ENCODE measurements at places on chromosomes 3 and 15.

DNA sequence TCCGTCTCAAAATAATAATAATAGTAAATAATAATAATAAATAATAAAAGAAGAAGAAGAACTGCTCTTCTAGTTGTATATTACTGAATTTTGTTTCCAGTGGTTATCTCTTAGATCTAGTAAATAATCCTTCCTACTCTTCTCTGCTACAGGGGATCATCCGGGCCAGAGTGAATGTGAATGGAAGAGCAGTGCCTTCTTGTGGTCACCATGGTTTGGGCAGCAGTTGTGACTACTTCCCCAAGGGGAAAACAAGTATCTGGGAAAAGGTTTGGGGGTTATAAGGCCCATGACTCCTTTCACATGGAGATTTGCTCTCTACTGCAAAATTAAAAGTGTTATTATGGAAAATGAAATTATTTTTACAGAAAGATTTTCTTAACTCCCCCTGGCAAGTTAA lies 5.5 kb upstream of the OR5K1 start:
- no peaks in the 10 kb centered on the region for H3K36me3 ChIP-seq
- no peak overlapping the region for H3K4me3 ChIP-seq
- no peaks in the 10 kb centered on the region for H3K27me3 ChIP-seq
- no peak overlapping the region for H3K27ac ChIP-seq
- H3K4me1 ChIP-seq, result no peaks in the 10 kb centered on the region
- DNase-seq, result no peak

- no peaks in the 10 kb centered on the region for H3K27me3 ChIP-seq
- DNase-seq, result peak; percentile 91
- no peak overlapping the region for H3K4me3 ChIP-seq
- no peak overlapping the region for H3K27ac ChIP-seq
- H3K36me3 ChIP-seq, result no peaks in the 10 kb centered on the region
Observed at GRCh38 chr3:27521179-27521871, 37.1 kb upstream of the SLC4A7 start.

DNA sequence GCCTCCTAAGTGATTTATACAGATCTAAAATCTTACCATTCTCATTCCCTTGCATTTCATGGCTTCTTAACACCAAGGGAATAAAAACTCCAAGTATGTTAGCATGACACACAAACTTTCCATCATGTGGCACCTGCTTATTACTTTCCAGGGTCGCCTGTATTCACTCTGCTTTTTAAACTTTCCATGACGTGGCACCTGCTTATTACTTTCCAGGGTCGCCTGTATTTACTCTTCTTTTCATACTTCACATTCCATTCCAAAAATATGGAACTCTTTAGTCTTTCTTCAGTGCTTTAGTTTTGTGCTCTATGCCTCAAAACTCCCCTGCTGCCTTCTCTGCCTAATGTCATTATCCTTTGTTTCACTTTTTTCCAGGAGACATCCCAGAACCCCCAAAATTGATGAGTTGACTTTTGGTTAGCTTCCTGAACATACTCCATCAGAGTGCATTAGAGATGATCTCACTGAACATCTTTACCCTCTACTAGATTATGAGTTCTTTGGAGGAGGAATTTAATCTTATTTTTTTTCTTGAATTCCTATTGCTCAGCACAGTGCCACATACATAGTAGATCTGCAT lies 47.0 kb downstream of the CALML4 start:
- no peaks in the 10 kb centered on the region for H3K4me1 ChIP-seq
- H3K27ac ChIP-seq, result no peak overlapping the region
- no peaks in the 10 kb centered on the region for H3K27me3 ChIP-seq

DNA sequence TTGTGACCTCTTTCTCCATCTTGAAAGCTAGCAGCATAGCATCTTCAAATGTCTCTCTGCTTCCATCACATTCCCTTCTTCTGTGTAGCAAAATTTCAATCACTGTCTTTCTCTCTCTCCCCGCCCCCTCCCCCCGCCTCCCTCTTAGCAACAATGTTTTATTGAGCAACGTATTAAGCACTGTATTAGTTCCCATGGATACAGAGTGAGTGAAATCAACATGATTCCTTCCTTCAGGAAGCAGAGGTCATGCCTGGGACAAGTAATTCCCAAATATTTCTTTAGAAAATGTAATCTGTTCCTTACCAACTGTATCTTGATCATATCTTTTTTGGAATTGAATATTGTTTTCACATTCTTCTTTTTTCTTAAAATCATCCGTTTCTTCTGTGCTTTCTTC lies 373.7 kb upstream of the NECTIN3 start:
- H3K27ac ChIP-seq, result no peak overlapping the region
- peak; percentile 58 for DNase-seq
- H3K4me3 ChIP-seq, result no peak overlapping the region
- no peaks in the 10 kb centered on the region for H3K27me3 ChIP-seq
- H3K36me3 ChIP-seq, result no peaks in the 10 kb centered on the region
- H3K4me1 ChIP-seq, result no peaks in the 10 kb centered on the region

DNA sequence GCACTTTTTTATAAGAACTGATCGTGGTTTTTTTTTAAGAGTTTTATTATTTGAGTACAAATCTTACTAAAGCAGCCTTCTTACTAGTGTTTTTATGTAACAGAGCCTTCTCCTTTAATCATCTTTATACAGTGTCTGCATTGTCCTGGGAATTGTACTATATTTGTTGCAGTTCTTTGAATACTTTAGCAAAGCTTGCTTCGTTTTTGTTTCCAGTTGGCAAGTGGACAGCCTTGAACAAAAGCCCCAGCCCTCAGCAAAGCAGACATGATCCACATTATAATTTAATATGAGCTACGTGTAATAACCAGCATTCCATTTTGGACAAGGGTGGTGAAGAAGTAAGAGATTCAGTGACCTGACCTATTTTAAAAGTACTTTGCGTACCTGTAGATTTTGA lies 112.2 kb upstream of the FLNB start:
- no peak overlapping the region for H3K4me3 ChIP-seq
- H3K27ac ChIP-seq, result no peak overlapping the region
- H3K4me1 ChIP-seq, result no peaks in the 10 kb centered on the region

GRCh38 chr3:67377299-67377698 lies 277.1 kb downstream of the SUCLG2 start:
- H3K4me1 ChIP-seq, result no peaks in the 10 kb centered on the region
- H3K27me3 ChIP-seq, result no peaks in the 10 kb centered on the region
- DNase-seq, result peak; percentile 24
- peaks cover 23% of the 10 kb centered on the region for H3K36me3 ChIP-seq
- H3K4me3 ChIP-seq, result no peak overlapping the region

DNA sequence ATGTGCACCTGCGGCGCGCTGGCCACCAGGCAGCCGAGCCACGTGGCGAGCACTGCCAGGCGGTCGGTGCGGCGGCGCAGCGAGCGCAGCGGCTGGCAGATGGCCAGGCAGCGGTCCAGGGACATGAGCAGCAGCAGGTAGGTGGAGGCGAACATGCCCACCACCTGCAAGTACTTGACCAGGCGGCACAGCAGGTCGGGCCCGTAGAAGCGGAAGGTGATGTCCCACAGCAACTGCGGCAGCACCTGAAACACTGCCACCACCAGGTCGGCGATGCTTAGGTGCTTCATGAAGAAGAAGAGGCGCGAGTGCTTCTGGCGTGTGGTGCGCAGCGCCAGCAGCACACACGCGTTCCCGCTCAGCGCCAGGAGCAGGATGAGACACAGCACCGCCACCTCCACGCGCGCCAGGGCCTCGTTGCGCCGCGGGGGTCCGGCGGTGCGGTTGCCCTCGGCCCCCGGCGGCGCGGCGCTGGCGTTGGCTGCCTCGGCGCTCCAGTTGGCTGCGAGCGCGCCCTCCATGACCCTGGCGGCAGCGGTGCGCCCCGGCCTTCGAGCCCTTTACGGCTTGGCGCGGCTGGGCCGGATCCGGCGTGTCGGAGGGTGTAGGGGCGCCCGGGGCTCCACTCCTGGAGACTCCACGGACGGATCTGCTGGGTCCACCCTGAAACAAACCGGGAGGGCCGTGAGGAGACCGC lies 1.6 kb downstream of the OXTR start:
- peak overlapping the region; percentile 80 for H3K27ac ChIP-seq
- peaks cover 29% of the 10 kb centered on the region for H3K4me1 ChIP-seq
- DNase-seq, result no peak
- H3K27me3 ChIP-seq, result no peaks in the 10 kb centered on the region
- H3K36me3 ChIP-seq, result peaks cover 35% of the 10 kb centered on the region
- H3K4me3 ChIP-seq, result peak overlapping the region; percentile 80

- no peaks in the 10 kb centered on the region for H3K4me1 ChIP-seq
- H3K36me3 ChIP-seq, result no peaks in the 10 kb centered on the region
- no peak overlapping the region for H3K27ac ChIP-seq
- no peaks in the 10 kb centered on the region for H3K27me3 ChIP-seq
- DNase-seq, result no peak
- no peak overlapping the region for H3K4me3 ChIP-seq
Observed at GRCh38 chr3:18501679-18502343, 76.7 kb upstream of the SATB1 start.

GRCh38 chr3:60759439-60759838 lies 491.8 kb downstream of the FHIT start:
- H3K27ac ChIP-seq, result no peak overlapping the region
- DNase-seq, result no peak
- no peaks in the 10 kb centered on the region for H3K36me3 ChIP-seq
- no peak overlapping the region for H3K4me3 ChIP-seq
- H3K4me1 ChIP-seq, result no peaks in the 10 kb centered on the region
- no peaks in the 10 kb centered on the region for H3K27me3 ChIP-seq

DNA sequence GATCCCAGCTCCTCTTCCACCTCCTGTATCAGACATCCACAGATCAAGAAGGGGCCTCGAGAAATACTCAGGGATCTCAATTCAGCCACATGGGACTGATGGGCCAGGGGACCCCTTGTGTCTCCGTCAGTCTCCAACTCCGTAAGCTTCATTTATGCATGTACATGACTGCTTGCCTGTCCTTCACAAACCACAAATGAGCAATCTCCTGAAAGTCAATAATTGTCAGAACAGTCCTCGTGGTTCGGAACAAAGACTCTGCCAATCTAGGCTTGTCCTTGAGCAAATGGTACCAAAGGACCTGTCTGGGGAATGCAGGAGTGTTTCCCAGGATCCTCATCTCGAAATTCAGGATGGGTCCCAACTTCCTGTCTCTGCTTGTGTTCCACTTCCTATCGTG lies 20.8 kb downstream of the SLC12A8 start:
- no peak overlapping the region for H3K4me3 ChIP-seq
- no peak for DNase-seq
- H3K36me3 ChIP-seq, result no peaks in the 10 kb centered on the region
- H3K4me1 ChIP-seq, result peaks cover 7% of the 10 kb centered on the region
- H3K27ac ChIP-seq, result no peak overlapping the region

GRCh38 chr15:76647612-76648011 lies 257.5 kb downstream of the SCAPER start:
- no peak overlapping the region for H3K4me3 ChIP-seq
- no peak for DNase-seq
- peaks cover 3% of the 10 kb centered on the region for H3K36me3 ChIP-seq
- H3K27ac ChIP-seq, result no peak overlapping the region
- H3K4me1 ChIP-seq, result no peaks in the 10 kb centered on the region

GRCh38 chr3:185212086-185212485 lies 41.8 kb downstream of the EHHADH start:
- no peak overlapping the region for H3K27ac ChIP-seq
- H3K4me3 ChIP-seq, result no peak overlapping the region
- H3K4me1 ChIP-seq, result peaks cover 3% of the 10 kb centered on the region
- no peak for DNase-seq

DNA sequence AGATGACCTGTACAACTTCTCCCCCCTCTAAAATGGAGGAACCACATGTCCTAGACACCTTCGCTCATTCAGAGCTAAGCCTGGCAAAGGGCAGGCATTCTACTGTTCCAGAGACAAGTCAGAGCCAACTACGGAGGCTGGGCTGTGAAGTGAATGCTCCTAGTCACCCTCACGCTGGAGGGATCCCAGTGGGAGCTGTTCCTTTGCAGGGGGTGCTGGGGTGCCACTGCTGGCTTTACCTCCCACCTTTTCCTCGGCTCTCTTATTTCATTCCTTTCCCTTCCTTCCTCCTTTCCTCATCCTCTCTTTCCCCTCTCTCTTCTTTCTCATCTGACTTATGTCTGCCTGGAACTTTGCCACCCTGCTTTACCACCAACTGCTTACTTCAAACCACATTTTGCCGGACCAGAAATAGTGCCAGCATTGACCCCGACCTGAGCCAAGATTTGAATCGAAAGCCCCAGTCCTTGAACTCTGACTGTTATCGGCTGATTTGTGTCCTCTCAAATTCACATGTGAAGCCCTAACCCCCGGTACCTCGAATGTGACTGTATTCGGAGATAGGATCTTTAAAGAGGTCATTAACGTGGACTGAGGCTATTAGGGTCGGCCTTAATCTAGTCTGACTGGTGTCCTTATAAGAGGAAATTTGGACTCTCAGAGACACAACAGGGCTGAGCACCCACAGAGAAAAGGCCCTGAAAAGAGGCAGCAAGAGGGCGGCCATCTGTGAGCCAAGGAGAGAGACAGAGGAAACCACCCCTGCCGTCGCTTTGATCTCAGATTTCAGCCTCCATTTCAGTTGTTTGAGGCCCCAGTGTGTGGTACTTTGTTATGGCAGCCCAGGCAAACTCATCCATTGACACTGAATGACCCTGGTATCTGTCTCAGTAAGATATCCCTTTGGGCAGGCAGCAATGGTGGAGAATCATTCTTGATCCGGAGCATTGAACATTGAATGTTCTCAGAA lies 31.3 kb upstream of the TBC1D21 start:
- H3K4me3 ChIP-seq, result no peak overlapping the region
- H3K27me3 ChIP-seq, result peaks cover 81% of the 10 kb centered on the region

DNA sequence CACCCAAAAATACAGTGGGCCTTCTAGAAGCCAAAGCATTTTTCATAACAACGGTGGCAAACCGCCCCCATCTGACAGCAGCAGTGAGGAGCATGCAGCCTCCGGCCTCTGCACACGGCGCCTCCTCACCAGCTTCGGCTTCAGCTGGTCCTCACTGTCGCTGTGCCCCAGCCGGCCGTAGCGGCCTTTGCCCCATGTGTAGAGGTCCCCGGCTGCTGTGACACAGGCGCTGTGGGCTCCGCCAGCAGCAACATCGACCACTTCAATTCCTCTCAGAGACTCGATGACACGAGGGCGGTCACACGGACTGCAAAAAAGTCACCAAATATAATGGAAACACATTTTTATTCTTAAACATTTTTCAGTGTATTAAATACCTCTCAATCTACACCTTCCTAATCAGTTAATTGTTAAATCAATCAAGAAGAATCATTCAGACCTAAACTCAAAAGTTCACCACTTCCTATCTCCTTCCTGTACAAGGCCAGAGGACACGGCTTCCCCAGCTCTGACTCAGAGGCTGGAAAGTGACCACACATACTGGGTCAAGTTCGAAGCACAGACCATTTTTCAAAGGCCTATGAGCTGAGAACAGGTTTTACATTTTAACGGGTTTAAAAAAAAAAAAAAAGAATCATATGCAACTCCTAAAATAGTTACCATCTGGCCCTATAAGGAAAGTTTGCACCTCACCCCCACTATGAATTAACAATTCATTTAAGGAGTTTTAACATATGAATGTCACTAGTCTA lies 33.6 kb upstream of the OCA2 start:
- peak overlapping the region; percentile 7 for H3K27ac ChIP-seq
- no peak overlapping the region for H3K4me3 ChIP-seq
- peaks cover 4% of the 10 kb centered on the region for H3K4me1 ChIP-seq
- peak; percentile 48 for DNase-seq
- H3K36me3 ChIP-seq, result peaks cover 37% of the 10 kb centered on the region

GRCh38 chr3:98232489-98232888 lies 31.6 kb upstream of the OR5H6 start:
- no peak overlapping the region for H3K4me3 ChIP-seq
- no peak overlapping the region for H3K27ac ChIP-seq
- H3K36me3 ChIP-seq, result no peaks in the 10 kb centered on the region
- H3K4me1 ChIP-seq, result no peaks in the 10 kb centered on the region
- no peaks in the 10 kb centered on the region for H3K27me3 ChIP-seq
